CD8-positive, alpha-beta memory T cell (primary cell): ENCODE measurements at places on chromosomes 7 and 10.

- DNase-seq: no peak
Measured at GRCh38 chr10:81882011-81882410, 7.0 kb downstream of the NRG3 start.

GRCh38 chr10:86712317-86712707 lies 44.0 kb downstream of the LDB3 start:
- DNase-seq: no peak

GRCh38 chr7:47725031-47725780 lies 143.3 kb upstream of the TNS3 start:
- no peak for DNase-seq

DNA sequence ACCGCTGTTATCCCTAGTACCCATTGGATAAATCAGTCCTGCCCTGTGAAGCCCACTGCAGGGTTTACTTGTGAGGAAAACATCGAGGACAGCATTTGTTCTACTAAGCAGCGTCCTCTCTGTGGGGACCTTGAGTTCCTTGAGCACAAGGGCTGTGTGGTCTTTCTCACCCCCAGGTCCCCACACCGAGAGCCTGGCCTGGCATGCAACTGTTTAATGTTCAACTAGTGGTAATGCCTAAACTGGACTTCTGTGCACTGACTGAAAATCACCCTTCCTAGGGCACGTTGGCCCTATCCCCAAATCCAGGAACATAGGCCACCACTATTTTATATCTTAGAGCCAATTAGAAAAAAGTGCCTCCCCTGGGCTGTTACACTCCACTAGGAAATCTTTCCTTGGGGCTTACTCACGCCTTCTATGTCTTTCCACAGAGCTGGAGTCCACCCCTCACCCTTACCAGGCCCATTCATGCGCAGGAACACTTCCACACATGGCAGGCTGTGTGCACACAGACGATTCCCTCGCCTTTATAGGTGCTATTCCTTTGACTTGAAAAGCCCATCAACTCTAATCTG lies 1.7 kb upstream of the TMEM213 start:
- no peak for DNase-seq

DNA sequence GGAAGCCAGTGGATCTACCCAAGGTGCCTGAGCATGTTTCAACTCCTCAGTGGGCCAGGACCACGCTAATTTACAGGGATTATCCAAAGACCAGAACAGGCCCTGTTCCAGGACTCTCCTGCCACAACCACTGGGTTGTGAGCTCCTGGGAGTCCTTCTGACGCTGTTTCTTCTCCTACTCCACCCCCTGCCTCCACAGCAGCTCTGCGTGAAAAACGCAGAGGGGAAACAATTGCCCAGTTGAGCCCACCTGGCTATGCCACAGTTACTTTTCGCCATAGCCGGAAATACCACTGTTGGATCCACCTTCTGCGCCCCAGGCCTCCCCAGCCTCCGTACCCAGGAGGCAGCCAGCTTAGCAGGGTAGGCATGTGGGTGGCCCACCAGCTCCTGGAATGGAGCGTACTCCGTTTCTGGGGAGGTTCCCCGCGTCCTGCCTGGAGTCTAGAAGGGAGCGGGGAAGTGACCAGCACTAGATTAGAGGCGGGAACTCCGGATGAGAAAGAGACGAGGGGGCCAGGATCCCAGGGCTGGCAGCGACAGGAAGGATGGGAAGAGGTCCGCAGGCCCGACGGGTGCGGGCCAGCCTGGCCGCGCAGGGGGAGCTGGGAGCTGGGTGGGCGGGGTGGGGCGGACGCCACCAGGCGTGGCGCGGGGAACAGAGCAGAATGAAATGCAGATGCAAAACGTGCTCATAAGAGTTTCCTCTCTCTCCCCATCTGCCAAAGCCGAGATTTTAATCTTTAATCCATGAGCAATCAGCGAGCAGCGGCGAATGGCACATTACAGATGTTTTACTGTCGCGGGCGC lies 32.1 kb upstream of the PAX2 start:
- no peak for DNase-seq

DNA sequence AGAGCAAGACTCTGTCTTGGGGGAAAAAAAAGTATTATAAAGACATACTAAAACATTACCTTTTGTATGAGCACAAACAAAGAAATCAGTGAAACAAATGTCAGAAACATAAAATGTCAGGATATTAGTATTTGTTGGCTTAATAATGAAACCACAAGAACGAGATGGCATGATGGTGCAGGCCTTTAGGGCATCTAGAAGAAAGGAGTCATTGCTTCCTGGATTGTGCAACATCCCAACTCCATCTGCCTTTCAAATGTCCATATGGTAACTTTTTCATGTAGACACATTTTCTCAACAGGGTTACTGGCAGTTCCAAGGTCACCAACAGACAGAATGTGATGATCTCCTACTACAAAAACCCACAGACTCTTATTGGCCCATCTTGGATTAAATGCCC lies 96.6 kb downstream of the ZNF248 start:
- no peak for DNase-seq

- DNase-seq: no peak
Measured at GRCh38 chr7:54615537-54615936, 73.4 kb downstream of the VSTM2A start.

DNA sequence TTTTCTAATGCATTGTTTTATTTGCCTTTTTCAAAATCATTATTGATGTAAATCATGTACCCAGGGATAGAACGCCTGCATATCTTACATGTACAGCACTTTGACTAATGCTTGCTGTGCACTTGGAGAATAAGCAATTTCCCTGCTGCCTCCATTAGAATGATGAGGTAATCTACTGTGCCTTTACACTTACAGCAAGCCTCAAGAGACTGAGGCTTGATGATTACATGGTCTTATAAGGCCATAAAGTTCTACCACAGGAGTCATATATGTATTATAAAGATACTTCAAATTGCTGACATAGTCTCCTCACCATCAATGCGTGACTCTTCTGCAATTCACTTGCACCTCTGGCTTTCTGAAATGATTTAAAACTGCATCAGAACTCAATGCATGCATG lies 328.6 kb upstream of the HGF start:
- no peak for DNase-seq

DNA sequence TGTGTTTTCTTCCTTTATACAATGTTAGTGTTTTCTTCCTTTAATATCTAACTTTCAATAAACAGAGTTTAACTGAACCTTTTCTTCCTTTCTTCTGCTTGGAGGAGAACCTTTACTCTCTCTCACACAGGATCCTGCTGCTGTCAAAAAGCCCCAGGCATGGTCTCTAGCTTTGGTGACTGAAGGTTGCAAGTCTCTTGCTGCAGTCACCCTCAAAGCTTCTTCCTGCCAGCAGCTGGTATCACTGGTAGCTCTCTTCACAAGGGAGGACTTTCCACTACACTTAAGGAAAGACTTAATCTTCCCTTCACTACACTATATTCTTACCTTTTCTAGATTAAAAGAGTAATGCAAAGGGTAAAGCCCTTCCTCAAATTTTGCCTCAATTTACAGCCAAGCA lies 153.4 kb downstream of the SGMS1 start:
- DNase-seq: no peak

DNA sequence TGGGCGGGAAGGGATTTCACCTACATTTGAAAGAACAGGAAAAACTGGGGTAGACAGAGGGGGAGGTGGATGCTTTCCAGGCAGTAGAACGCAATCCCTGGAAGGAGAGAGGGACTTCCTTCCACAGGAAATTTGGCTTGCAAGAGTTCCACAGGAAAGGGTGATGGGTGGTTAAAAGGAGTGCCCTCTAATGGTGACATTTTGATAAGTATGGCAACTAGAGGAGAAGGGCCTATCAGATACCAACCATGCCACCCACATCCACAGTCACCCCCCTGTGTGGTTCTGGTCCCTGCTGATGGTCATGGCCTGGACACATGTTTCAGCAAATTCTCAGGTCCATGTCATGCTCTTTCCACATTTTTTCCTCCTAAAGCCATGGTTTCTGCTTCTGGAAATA lies 27.1 kb upstream of the COL13A1 start:
- no peak for DNase-seq

- DNase-seq: no peak
Measured at GRCh38 chr7:55005241-55005851, 13.5 kb upstream of the EGFR start.

DNA sequence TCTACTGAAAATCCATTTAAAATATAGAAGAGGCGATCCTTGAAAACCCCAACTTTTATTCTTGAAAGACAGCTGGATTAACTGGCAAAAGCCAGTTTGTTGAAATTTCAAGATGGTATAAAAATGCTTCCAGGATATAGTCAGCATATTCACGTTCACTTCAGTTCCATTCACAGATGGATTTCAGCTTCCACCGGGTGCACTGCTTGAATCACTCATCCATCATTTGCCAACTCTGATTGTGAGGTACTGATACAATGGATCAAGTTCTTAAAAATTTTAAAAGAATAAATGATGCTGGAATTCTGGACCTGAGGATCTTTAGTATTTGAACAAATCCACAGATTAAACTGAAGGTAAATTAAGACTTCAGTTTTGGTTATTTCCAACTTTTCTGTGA lies 2.4 kb downstream of the PURB start:
- no peak for DNase-seq

DNA sequence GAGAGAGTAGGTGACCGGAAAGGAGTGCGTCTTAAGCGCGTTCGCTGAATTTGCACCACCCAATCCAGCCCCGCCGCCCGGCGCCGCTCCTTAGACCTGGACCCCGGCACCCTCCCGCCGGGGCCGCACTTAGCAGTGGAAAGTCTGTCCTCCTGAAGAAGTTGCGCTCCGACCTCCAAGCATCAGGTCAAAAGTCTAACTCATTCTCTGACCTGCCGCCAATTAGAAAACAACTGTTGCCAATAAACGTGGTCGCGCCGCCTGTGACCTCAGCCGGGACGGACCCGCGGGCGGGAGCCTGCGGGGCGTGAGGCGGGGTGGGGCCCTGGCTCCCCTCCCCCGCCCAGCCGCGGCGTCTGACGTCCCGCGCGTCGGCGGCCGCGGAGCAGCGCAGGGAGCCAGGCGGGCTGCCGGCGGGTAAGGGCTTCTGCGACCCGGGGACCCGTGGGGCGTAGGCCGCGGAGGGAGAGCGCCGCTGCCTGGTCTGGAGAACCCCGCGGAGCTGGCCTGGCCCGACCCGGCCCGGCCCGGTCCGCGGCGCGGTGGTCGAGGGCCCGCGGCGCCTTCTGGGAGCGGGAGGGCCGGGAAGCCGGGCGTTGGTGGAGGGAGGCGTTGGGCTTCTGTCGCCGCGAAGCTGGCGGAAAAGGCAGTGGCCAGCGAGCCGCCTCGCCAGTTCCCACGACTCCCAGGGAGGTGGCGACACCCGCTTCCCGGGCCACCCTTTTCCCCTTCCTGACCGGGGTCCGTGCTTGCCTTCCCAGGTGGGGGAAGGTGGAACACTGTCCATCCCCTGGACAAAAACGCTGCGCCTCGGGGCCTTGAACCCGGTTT lies at the start of gene BCAP29:
Gene BCAP29, plus strand, starts transcription at position 362 of the 831 bp plus-strand sequence. CDS start 527 bp downstream, outside the sequence.
- peak; percentile 76 for DNase-seq

DNA sequence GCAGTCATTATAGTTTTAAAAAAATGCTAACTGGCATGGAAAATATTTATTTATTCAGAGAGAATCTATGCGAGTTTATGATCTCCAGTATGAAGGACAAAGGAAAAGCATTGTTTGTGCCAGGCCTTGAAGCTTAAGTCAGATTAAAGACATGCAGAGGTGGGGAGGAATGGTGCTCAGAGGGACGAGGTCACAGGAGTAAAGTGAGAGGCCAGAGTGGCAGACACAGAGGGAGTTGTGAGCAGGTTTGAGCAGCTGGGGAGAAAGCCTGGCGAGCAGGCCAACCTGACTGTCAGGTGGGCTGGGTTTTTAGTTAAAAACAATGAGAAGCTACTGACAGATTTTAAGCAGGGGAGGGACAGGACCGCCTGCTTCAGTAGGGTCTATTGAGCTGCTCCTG lies 6.8 kb upstream of the CCNY start:
- DNase-seq: no peak

DNA sequence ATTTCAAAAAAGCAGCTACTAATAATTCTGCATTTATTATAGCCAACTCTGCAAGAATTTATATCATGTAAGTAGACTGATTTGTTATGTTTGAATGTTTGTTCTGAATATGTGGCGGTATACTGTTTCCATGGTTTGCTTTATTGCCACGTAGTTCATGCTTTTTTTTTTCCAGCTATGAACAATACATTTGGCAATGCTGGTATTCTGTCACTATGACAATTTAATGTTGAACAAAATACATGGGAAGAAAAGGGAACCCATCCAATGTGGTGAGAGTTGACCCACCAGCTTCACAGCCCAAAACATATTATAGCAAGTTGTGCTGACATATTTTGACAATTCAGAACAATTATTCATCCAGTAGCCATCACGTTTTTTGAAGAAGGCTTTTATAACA lies 145.6 kb downstream of the CCDC71L start:
- DNase-seq: no peak

DNA sequence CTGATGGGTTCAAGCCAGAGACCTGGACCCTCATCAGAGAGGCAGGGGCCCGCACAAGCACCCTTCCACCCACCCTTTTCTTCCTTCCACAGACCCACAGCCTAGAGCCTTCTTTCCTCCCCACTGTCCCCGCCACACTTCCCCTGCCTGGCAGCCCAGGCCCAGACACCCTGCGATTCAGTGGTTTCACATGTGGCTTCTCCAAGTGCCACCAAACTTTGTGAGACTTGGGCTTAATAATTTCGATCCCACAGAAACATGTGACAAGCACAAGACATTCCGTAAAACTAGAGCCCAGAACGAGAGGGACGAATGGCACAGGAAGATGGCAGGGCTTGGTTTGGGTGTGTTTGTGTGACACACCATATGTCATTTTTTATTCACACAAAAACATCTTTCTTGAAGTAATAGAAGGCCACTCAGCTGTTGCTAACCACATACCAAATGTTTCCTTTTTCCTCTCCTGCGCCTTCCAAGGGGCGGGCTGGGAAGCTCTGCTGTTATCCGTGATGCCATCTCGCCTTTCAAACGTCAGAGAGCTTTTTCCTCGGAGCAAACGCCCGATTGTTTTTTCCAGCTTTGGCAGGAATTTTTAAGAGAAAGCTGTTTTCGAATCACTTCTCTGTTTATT lies 162.9 kb downstream of the GRK5 start:
- no peak for DNase-seq

DNA sequence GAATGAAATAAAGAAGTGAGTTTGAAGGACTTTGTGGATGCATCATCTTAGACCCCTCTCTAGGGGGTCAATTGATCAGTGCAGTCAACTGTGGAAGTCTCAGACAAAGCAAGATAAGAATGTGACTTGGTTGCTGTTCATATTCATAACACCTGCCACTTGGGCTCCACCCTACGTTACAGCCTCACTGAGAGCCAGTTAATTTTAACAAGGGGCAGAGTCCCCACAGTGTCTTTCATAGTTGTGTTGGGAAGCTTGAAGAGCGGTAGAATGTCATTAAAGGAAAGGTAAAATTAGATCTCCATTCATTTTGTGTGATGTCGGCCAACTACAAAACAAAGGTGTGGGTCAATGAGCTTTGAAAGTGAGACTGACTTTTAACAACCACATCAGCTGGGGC lies 442.1 kb upstream of the C7orf33 start:
- DNase-seq: no peak

DNA sequence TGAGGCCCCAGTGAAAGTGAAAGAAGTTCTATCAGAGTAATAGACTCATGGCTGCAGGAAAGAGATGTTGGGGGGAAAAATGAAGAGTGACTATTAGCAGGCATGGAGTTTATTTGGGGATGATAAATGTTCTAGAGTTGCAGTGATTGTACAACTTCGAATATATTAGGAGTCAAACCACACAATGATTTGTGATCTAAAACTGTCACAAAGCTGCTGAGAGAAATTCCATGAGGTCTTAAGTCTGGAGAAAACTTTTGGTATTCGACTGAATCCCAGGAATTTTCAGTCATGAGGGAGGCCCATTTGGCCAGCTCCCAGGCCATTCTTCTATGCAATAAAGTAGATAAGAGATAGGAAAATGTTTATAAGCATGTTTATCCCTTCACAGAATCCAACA lies 55.9 kb upstream of the UNC5B start:
- no peak for DNase-seq

GRCh38 chr10:1156921-1157614 lies 100.9 kb downstream of the WDR37 start:
- no peak for DNase-seq
